ENCODE measurements at places on chromosomes 2 and 18.

DNA sequence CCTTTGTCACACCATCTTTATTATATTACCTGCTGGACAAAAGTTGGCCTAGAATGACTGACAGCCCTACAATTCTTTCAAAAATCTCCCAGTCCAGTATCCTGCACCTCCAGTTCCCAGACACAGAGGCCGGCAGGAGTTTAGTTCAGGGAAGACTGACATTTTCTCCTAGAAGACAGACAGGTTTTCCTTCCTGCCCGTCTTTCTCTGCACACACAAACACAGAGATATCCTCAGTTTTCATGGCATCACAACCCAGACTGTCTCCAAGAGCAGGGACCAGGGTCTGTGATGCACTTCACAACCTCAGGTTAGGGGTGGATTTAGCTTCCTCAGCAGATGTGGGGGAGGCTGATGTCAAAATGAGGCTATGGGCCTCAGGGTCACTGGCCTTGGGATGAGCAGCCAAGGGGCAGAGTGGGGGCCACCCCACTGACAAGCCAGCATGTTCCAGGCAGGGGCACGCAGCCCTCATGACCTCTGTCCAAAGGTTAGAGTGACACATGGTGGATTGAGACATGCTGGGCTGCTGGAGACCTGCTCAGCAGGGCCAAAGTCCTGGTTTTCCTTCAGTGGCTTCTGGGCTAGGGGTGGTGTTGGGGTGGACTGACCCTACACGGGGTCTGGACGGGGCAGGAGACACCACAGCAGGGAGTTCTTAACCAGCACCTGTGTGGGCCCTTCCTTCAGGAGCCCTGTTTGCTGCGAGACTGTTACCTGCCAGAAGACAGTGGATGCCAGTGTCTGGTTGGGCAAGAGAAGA lies 70.5 kb downstream of the SFXN5 start:
- DNase-seq = no peak

- DNase-seq = no peak
Measured at GRCh38 chr2:174632841-174633622, 35.4 kb upstream of the WIPF1 start.

- no peak for DNase-seq
Measured at GRCh38 chr2:29834036-29834540, 87.3 kb downstream of the ALK start.

DNA sequence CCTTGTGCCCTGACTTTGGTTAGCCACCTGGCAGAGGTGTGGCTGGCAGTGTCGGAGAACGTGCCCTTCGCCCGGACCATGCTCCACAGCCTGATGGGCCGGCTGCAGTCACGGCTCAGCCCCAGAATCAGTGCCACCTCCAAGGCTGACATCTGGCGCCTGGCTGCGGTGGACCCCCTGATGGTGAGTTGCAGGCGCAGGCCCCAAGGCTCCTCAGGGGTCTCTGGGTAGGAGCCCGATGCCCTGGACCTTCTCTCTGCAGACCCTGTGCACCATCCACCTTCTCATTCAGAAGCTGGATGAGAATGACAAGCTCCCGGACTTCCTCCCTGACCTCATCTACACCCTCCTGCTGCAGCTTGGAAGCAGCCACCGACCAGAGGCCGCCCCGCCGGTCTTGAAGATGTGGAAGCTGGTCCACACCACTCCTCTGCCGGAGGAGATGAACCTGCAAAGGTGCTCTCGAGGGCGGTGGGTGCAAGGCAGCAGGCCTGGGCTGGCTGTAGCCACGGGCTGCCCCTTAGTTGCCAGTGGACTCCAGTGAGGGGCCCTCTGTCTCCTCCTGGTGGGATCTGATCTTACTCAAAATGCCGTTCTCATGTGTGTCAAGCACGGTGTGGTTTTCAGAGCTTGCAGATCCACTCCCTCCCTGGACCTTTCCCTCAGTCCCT lies 32.1 kb downstream of the HJURP start:
- no peak for DNase-seq

- DNase-seq = no peak
Measured at GRCh38 chr2:241909769-241910168, 40.2 kb downstream of the RTP5 start.

DNA sequence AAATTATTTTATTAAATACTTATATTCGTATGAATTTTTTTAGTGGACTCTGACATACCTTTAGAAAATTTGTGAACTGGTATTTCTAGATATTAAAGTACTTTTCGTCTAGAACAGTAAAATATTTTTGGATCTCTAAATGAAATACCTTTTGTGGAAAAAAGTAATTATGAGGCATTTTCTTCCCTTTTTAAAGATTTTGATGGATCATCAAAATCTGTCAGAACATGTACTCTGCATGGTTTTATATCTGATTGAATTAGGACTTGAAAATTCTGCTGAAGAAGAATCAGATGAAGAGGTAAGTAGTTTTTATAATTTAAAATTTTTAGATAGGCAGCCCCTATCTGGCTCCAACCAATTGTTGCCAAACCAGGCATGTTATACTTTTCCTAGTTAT lies 118.8 kb downstream of the UBR3 start:
- no peak for DNase-seq

DNA sequence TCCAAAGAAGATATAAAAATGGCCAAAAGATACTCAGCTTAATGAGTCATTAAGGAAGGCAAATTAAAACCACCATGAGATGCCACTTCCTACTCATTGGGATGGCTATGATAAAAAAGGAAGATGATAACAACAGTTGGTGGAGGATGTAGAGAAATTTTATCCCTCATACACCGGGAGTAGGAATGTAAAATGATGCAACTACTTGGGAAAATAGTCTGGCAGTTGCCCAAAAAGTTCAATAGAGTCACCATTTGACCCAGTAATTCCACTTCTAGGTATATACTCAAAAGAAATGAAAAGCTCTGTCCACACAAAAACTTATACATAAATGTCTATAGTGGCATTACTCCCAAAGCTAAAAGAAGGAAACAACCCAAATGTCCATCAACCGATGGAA lies 10.1 kb upstream of the SULT1C2 start:
- DNase-seq = no peak

DNA sequence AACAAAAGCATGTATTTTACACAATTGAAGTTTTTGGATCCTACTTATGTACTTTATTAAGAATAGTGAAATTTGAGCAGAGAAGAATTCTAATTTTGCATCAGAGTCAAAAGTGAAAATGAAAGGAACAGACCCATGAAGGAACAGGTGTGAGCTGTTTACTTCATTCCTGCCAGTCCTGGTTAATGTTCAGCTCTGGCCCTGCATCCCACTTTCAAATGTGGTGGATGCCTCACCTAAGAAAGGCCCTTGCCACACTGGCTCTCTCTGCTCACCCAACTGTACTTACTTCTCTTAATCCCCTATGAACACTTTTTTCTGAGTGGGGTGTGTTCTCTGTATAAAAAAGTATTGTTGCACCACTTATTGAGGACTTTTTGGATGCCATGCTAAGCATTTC lies 22.2 kb downstream of the FAM110C start:
- DNase-seq = no peak

- DNase-seq = no peak
Measured at GRCh38 chr18:61894751-61895524, 2.1 kb upstream of the RNF152 start.

DNA sequence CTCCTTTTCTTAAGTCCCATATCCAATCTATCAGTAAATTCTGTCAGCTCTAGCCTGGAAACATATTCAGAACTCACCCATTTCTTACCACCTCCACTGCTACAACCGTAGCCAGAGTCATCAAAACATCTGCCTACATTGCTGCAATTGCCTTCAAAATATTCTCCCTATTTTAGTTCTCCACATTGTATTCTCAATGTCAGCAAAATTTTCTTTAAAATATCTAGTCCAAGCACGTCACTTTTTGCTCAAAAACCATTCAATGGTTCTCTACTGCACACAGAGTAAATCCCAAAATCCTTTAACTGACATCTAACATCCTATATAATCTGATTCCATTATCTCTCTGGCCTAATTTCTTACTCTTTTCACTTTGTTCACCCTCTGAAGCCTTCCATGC lies 68.5 kb upstream of the ERBB4 start:
- no peak for DNase-seq

GRCh38 chr2:221588306-221588985 lies 16.3 kb upstream of the EPHA4 start:
- peak; percentile 79 for DNase-seq

Measured in RCC 7860 (cell line).